Activated naive CD4-positive, alpha-beta T cell treated with anti-CD3 and anti-CD28 coated beads, Interleukin-2, amount 10 ng/mL, durations not matched to agents 7 days and 5 days (primary cell): ENCODE measurements at places on chromosomes 1 and 21.
A peak's percentile ranks its signal among the peaks of the same experiment; 100 is the strongest.

GRCh38 chr1:199914546-199914945 is 113.0 kb upstream of the NR5A2 start:
- DNase-seq, result no peak

- no peak for DNase-seq
Observed at GRCh38 chr21:20004367-20004766, 993.8 kb upstream of the NCAM2 start.

DNA sequence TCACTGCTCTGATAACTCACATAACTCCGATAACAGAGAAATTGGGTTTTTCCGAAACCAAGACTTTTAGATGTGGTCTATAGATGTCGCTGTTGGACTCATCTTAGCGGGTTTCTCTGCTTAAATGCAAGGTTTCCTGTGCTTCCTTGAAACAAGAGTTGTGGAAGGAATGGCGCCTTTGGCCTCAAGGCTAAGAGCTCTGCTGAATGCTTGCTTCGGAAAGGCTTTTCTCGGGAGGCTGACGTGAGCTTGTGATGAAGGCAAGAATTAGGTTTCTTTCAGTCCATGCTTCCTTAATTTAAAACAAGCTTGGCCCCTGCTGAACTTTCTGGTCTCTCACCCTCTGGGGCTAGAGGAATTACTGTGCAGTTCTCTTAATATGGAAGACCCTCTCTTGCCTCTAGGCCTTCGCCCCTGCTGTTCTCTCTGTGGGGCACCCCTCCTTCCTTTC is 113.5 kb downstream of the MAP3K21 start:
- DNase-seq, result no peak

- no peak for DNase-seq
Observed at GRCh38 chr1:111142356-111142975, 2.4 kb downstream of the CEPT1 start.

GRCh38 chr1:186967656-186968394 is 139.1 kb downstream of the PLA2G4A start:
- no peak for DNase-seq

DNA sequence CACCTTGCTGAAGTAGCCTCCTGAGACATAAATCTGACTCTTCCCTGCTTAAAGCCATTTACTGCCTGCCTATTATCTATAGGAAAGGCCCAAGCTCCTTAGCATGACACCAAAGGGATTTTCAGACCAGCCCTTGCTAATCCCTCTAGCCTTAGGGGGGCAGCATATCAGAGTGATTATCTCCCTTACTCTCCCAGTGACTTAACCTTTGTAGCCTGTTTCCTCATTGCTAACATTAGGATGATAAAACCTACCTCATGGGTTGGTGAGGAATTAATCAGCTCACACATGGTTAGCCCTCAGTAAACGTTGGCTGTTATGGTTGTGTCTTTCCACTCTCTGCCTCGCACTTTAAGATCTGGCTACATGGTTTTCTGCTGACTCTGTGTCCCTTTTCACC is 70.1 kb downstream of the ROR1 start:
- DNase-seq, result no peak

GRCh38 chr21:35007348-35007747 is 41.8 kb downstream of the RUNX1 start:
- no peak for DNase-seq

- no peak for DNase-seq
Observed at GRCh38 chr1:1204425-1204920, 1.9 kb downstream of the TNFRSF18 start.

DNA sequence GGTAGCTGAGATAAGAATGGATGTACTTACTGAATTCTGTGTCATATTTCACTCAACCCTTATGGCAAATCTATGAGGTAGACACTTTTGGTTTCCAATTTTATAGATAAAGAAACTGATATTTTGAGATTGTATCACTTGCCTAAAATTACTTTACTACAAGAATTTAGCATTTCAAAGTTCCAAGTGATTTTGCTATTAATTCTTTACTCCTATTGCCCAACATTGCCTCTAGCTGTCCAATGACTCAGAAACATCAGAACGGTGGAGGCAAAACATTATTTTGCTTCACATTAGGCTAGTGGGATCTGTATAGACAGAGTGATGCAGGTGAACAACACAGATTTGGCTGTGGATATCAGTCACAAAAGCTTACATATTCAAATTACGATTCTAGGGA is 747.2 kb upstream of the NEGR1 start:
- no peak for DNase-seq

GRCh38 chr21:29133796-29134195 is 3.4 kb downstream of the MAP3K7CL start:
- DNase-seq, result no peak

DNA sequence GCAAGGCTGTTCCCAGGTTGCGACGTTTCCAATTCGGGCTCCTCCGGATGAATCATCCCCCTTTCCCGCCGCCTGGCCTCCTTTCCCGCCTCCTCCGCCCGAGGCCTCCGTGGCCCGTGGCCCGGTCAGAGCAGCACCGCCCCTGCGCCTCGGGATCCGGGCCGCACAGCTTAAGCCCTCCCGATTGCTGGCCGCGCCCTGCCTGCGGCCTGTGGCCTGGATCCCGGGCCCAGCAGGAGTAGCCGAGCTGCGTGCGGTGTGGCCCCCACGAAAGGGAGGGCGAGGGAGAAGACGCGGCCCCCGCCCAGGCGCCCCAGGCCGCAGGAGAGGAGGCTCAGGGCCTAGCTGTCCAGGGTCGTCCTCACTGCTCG is 1.0 kb downstream of the TMEM200B start:
- no peak for DNase-seq

DNA sequence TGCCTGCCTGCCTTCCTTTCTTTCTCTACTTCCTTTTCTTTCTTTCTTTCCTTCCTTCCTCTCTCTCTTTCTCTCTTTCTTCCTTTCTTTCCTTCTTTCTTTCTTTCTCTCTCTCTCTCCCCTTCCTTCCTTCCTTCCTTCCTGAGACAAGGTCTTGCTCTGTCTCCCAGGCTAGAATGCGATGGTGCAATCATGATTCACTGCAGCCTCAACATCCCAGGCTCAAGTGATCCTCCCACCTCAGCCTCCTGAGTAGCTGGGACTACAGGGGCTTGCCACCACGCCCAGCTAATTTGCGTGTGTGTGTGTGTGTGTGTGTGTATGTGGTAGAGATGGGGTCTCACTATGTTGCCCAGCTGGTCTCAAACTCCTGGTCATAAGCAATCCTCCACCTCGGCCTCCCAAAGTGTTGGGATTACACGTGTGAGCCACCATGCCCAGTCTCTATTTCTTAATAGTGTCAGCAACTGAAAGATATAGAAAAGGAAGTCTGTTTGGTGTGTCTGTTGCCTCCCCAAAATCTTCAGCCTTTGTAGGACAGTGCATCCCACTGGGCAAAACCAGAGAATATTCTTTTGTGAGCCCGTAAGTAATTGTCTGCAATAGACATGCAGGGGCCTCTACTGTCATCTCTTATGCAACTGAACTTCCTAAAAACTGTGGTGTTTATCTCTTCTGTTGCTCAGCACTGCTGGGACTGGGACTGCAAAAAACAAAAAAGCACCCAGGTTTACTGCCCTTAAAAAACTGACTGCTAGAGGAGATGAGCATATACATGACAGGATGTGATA is 20.9 kb upstream of the RAB4A start:
- DNase-seq, result no peak

DNA sequence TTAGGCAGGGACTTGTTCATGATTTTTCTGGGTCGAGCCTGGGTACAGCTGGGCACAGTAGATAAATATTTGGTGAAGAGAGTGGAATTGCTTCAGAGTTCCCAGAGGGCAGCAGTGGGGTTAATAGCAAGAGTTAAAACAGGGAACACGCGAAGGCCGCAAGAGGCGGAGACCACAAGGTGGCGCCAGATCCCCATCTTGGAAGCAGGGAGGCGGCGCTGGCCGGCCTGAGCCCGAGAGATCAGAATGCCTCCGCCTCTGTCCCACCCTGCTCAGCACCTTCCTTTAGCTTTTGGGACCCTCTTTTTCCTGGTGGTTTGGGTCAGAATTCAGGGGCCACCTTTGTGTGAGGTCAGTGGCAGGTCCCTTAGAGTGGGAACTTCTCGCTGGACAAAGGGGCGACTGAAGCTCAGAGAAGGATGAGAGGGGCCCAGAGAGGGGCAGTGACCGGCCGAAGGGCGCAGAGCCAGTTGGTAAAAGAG is 6.5 kb upstream of the PADI2 start:
- DNase-seq, result peak; percentile 87

GRCh38 chr1:93738075-93738622 is 56.5 kb upstream of the BCAR3 start:
- no peak for DNase-seq

GRCh38 chr1:151156515-151156819 is at the start of gene TNFAIP8L2:
TSS of gene TNFAIP8L2 (plus strand) at chr1:151156649. CDS start at chr1:151158698, 2,049 bp downstream.
- peak; percentile 90 for DNase-seq

DNA sequence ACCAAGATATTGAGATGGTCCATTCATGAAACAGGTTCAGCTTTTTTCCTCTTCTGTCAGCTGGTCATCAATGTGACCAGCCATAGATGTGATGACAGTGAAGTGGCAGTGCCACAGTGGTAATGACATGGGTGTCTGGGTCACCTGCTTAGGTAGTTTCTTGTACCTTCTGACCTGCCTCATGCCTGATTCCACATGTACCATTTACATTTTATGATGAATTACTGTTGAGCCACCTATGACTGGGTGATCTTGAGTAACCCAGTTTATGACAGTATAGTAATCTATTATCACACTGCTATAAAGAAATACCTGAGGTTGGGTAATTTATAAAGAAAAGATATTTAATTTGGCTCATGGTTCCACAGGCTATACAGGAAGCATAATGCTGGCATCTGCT is 45.7 kb downstream of the RGSL1 start:
- no peak for DNase-seq

GRCh38 chr1:188463919-188464318 is 1635.2 kb downstream of the PLA2G4A start:
- no peak for DNase-seq

DNA sequence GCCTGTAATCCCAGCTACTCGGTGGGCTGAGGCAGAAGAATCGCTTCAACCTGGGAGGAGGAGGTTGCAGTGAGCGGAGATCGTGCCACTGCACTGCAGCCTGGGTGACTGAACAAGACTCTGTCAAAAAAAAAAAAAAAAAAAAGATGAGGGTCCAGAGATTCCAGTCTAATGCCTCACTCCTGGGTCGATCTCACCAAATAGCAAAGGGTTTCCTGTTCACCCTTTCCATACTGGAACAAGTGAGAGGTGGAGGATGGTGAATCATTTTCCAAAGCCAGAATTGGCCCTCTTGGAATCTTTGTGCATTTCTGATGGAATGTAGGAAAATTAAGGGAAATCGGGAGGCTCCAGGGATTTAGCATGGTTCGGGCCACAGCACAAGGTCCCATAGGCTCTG is 58.1 kb upstream of the ZNF648 start:
- DNase-seq, result no peak

- no peak for DNase-seq
Observed at GRCh38 chr1:25927521-25928265, 21.5 kb upstream of the STMN1 start.

DNA sequence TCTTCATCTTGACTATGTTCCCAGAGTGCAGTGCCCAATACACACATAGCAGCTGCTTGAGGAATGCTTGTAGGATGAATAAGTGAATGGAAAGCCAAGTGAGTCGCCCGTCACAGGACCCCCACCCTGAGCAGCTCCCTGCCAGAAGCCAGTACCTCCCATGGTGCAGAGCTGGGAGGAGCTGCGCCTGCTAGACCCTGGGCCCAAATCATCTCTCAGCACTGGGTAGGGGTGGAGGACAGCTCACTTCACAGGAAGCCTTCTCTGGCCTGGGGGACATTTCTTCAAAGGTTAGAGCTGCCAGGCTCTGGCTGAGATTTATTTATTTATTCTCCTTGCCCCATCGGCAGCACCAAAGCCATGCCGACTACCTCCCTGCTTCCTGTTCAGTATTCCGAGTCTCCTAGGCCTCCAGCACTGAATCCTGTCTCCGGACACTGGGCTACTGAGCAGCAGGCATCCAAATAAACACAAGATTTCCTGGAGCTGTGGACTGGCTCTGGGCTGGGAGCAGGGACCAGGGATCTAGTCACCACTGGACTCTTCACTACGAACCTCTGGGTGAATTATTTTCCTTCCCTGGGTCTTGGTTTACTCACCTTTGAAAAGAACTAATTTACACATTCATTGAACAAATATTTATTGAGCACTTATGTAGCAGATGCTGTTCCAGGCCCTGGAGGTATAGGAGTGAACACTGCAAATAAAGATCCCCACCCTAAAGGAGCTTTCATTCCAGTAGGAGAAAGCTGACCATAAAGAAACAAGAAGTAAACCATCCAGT is 187.7 kb downstream of the TRABD2B start:
- DNase-seq, result no peak

GRCh38 chr21:25831300-25831960 is 96.7 kb downstream of the GABPA start:
- DNase-seq, result no peak

GRCh38 chr1:7784492-7785071 is 491 bp downstream of the PER3 start:
- no peak for DNase-seq

GRCh38 chr21:29121759-29122158 is 8.7 kb upstream of the MAP3K7CL start:
- no peak for DNase-seq

DNA sequence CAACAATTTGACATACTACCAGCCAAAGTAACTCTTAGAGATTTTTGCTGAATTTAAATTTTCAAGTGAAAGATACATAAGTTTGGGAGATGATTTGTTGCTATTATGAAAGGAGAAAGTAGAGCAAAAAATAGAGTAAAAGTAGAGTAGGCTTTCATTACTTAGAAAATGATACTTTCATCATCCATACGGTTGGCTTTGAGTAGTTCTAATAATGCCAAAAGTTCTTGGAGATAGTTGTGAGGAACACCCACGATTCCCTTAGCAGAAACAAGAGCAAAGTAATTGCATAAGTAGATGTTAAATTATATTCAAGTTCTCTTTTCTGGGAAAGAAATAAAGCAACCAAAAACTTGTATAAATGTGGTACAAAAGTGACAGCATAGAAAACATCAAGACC is 95.0 kb upstream of the VAV3 start:
- no peak for DNase-seq

DNA sequence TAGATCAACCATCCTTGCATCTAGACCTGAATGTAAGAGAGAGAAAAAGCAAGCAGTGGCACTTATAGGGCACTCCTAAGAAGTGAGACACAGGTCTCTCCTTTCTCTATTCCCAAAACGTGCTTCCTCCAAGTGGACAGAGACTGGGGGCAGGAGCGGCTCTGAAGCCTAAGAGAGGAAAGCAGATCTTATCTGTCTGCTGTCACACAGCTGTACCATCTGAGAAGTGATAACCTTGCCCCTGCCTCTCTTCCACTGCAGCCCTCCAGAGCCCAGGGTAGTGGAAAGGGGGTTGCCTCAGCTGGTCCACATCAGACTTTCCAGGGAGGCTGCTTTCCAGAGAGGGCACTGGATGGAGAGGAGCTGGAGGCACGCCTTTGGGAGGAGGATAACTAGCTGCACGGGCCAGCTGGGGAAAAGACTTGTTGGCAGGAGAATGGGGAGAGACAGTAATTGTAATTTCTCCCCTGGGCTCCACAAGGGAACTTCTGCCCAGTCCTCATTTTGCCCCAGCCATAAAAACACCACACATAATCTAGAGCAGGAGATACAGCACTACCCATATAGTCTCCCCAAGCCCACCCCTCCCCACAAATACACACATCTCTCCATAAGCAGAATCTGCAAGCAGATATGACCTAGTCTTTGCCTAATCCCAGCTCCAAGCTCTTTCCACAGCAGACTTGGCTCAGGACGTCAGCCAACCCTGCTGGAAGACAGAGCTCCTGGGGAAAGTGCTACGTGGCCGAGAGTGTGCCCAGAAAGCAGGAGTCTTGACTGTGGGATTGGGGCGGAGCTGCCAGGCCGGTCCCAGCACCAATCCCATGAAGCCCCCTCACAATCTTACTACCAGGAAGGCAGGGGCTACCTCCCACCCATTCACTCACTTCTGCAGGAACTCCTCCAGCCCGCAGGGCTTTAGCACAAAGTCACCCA is 31.2 kb downstream of the PIK3C2B start:
- no peak for DNase-seq
